M059J (cell line): ENCODE measurements at places on chromosomes 5 and 9.

DNA sequence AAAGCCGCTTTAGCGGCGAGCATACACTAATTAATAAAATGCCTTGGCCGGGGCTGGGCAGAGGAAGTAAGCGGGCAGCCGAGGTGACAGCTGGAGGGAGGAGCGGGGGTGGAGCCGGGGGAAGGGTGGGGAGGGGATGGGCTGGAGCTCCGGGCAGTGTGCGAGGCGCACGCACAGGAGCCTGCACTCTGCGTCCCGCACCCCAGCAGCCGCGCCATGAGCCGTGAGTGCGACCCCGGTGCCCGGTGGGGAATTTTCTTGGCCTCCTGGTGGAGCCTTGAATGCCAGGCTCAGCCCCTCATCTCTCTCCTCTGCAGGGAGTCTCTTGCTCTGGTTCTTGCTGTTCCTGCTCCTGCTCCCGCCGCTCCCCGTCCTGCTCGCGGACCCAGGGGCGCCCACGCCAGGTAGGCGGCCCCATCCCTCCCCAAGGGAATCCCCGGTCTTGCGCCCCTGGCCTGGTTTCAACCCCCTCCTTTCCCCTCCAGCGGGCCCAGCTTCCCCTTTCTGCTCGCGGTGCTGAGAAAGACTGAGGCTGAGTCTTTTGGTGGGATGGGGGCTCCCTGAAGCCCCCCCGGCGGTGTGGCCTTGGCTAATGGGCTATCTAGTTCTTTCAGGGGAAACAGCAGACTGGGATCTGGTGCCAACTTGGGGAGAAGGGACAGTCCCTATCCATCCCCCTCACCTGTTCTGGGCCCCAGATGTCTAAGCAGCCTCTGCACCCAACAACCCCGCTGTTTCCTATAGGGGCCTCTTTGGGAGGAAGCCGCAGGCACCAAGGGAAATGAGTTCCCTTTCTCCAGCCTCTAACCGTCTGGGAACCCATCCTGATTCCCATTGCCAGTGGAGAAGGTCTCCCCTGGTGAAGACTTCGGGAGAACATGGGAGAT lies at the start of gene PTGS1:
Gene PTGS1, plus strand, starts transcription at position 156 of the 887 bp plus-strand sequence. Its CDS starts 61 bp downstream, at position 217.
- peak; percentile 38 for DNase-seq

- DNase-seq = peak; percentile 56
Observed at GRCh38 chr5:83608122-83608521, 112.5 kb downstream of the HAPLN1 start.

GRCh38 chr5:56658972-56659371 lies 156.4 kb upstream of the MAP3K1 start:
- DNase-seq = peak; percentile 53

GRCh38 chr5:176131771-176132170 lies 106.5 kb upstream of the SIMC1 start:
- no peak for DNase-seq

- DNase-seq = peak; percentile 19
Observed at GRCh38 chr5:66661149-66661548, 65.0 kb downstream of the MAST4 start.

DNA sequence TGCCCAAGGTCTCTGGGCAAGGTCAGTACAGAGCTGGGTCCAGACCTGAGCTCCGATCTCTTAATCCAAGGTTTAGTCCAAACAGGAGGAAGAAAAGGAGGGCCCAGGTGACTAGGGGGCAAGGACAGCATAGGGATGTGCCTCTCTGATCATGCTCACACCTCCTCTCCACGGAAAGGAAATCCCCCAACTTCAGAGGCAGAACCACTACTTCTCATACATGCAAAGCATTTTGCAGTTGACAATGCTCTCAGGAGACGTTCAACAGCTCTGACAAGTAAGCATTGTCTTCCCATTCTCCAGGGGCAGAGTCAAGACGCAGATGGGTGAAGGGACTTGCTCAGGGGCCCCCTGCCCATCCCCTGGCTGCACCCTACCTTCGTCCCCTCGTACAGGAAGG lies 8.7 kb upstream of the CORO2A start:
- no peak for DNase-seq

DNA sequence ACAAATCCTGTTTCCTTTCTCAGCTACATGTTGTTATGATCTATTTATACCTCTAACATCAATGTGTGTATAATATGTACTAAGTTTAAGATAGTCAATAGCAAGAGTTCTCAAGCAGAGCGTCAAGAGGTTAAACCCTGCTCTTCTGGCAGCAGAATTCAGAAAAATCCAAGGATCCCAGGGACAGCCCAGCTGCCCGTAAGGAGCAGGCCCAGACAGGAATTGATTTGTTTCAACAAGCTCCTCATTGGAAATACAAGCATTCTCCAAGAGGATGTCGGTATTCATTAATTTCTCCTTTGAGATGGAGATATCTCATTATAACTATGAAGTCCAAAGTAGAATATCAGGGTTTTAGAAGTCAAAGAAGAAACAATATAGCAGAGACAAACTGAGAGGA lies 14.9 kb downstream of the EFNA5 start:
- no peak for DNase-seq

DNA sequence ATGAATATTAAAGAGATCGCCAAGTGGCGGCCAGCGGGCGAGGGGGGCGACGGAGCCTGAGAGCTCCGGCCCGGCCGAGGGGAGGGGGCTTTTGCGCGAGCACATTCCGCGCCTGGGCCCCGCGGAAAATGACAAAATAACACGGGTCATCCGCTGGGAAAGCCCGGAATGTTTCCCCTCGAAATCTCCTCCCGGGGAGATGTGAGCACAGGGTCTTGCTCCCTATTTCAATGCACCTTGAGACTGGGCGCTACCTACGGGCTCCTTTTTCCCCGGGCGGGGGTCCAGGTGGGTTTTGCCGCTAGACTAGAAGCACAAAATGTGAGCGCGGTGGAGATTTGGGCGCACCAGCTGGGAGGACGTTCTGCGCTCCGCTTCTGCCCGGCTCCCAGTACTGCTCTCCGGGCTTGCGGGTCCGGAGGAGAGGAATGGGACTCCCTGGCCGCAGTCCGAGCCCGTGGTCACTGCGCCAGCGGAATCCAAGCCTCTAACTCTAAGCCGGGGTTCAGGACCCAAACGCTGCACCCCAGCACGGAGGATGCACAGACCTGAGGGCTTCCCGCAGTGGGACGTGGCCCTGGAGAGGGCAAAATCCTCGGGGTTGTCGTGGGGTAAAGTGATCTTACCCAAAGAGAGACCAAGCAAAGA lies 2.8 kb upstream of the PRDM12 start:
- no peak for DNase-seq

- DNase-seq = no peak
Observed at GRCh38 chr5:173563246-173563645, 53.2 kb downstream of the BOD1 start.

DNA sequence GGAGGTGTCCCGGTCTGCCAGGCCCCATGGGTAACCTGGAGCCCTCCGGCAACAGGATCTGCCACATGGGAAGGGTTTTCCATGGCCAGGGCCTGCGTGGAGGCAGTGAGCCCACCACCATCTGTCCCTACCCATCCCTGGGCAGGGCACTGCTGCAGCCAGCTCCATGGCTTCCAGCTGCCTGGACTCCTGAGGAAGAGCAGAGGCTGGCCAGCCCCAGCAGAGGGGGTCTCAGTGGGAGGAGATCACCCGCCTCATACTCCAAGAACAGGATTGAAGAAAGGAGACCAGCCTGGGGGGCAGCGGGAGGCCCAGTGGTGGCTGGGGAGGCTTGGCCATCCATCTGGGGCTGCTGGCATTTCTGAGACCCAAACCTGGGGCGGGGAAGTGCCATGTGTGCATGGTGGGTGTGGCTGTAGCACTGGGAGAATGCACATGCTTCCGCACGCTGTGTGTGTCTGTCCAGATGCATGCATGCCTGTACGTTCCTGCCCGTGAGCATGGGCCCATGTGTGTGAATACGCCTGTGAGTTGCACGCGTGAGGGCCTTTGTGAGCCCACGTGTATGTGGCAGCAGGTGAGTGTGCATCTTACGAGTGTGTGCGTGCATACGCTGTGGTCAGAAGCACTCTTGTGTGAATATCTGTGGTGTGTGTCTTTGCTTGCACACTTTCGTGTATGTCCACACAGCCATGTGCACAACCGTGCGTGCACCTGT lies 78.5 kb downstream of the LMX1B start:
- DNase-seq = no peak

DNA sequence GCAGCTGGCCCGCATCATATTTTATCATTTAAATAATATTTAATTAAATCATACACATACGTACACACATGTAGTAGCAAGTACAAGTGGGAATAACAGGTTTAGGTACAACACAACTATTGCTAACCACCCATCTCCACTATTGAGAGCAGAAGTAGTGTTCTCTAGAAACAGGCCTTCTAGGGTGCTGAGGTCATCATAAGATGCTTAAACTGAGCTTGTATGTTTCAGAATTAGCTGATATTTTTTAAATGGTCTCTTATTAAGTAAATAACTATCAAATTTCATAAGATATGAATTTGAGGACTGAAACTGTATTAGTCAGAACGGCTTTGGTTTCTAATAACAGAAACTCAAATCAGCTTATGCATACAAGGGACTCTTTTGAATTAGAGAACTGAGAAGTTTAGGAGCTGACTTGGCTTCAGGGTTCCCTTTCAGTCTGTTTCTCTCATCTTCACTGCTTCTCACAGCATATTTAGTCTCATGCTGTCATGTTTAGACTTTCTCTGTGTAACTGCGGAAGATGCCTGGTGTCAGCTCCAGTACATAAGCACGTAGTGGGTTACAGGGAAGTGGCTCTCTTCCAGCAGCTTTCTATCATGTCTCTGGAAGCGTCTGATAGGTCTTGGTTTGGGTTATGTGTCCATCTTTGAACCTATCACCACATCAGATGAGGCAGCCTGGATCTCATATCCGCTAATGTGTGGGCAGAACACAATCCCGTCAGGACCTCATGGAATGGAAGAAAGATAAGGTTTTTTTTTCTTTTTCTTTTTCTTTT lies 25.0 kb upstream of the OCLN start:
- DNase-seq = no peak

DNA sequence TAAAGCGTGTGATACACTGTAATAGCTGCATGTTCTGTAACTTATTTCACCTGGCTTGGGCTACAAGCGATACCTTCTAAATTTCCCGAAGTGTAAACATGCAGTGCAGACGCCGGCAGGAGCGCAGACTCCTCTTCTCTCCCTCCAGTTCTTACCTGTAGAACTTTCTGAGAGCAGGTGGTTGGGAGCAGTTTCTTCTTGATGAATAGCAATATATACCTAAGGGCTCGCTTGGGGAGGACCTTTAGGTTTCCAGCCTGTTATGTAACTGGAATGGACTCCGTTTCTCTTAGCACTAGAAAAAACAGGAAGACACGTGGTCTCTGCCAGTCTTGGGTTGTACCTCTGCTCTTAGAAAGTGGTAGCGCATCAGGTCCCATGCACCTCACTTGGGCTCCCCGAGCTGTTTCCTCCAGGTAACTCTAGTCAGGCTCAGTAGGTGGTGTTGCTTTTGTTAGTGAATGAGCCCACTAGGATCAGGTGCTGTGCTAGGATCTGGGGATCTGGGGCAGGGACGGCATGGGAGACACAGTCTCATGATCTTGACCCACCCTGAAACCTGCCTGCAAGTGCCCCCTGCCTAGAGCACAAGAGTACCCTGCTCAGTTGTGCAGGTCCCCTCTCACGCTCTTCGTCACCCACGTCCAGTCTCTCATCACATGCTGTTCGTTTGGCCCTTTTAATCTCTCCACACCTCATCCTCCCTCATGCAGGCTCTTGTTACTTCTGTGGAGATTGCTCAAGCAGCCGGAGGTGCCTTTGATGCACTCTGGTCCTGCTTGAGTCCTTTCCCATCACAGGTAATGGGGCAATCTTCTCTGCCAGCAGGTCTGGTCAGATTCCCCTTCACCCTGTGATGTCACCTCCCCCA lies 2.8 kb downstream of the TENT4A start:
- DNase-seq = no peak

- no peak for DNase-seq
Observed at GRCh38 chr5:179422213-179422855, 77.1 kb upstream of the ADAMTS2 start.

GRCh38 chr5:159052401-159053011 lies 47.2 kb downstream of the EBF1 start:
- DNase-seq = no peak

- DNase-seq = no peak
Observed at GRCh38 chr5:116668390-116668789, 93.8 kb upstream of the SEMA6A start.

GRCh38 chr9:82777366-82777765 lies 285.6 kb downstream of the RASEF start:
- no peak for DNase-seq

- no peak for DNase-seq
Observed at GRCh38 chr9:123978981-123979380, 32.6 kb upstream of the LHX2 start.

- DNase-seq = no peak
Observed at GRCh38 chr9:72734631-72735030, 213.2 kb downstream of the TMC1 start.

DNA sequence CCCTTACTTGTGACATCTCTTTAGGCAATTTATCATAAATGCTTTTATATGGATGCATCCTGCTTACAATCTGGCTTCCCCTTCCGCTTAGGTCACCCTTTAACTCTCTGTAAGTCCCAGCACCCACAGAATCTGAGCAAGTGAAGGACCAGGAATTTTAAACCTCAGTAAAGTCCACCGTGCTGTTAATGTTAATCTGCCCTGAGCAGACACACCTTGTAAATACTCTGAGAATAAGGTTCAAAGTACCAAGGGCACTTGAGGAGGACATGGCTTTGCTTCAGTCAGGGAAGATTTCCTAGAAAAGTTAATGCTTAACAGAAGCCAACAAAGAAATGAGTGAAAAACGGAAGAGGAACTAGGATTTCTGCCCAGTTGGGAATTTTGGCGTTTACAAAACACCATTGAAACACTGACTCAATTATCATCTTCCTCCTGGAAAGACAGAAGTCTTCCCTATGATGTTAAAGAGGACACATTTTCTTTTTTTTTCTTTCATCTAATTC lies 26.4 kb upstream of the TTC39B start:
- DNase-seq = no peak

GRCh38 chr9:73575101-73576060 lies 423.7 kb downstream of the ANXA1 start:
- no peak for DNase-seq

GRCh38 chr9:69649566-69650250 lies 22.5 kb downstream of the APBA1 start:
- DNase-seq = no peak

DNA sequence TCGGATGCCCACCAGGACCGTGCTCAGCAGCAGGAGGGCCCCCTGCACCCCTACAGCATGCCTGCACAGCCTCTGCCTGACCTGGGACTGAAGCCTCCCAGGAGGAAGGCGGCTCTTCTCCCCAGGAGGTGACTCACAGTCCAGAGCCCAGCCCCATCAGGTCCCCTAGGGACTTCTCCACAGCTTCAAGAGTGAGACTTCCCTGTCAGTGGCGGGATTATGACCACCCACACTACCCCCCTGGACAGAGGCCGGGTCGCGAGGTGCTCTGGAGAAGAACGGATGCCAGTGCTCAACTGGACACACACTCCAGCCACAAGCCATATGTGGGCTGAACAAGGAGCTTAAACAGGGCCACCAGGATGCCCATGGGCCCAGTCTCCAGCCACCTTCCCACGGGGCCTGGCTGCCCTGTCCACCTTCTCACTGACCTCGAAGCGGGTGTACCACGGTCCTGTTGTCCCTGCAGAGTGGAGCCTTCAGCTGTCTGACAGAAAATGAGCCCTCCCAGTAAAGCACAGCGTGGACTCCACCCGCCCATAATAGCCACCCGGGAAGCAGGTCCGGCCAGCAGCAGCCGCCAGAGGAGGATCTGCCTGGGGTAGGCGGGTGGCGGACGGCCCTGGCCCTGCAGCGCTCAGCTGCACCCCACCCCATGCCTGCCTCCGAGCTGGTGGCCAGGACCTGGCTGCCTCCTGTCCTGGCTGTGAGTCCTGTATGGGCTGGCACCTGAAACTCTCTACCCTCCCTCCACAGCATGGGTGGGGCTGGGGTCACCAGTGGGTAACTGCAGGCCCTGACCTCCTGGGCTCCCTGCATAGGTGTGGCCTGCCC lies 54.7 kb downstream of the SEMA4D start:
- peak; percentile 71 for DNase-seq
